ENCODE measurements at places on chromosomes 12 and 14.

GRCh38 chr14:53735916-53736315 is 220.7 kb downstream of the BMP4 start:
- DNase-seq, result peak; percentile 1

DNA sequence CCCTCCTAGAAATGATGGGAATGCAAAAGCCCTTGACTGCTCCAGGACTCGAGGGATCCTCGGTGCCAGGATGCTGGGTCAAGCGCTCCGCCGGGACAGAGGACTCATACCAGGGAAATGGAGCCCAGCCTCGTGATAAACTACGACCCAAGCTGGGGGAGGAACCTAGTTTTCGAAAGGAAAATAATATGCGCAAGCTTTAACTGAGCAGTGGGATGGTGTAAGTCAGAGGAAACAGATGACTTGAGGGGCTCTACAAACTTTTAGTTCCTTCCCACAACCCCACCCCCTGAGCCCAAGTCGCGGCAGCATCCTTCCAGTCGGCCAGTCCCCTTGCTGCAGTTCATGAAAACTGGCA is 654 bp upstream of the SUPT16H start:
- DNase-seq, result no peak

DNA sequence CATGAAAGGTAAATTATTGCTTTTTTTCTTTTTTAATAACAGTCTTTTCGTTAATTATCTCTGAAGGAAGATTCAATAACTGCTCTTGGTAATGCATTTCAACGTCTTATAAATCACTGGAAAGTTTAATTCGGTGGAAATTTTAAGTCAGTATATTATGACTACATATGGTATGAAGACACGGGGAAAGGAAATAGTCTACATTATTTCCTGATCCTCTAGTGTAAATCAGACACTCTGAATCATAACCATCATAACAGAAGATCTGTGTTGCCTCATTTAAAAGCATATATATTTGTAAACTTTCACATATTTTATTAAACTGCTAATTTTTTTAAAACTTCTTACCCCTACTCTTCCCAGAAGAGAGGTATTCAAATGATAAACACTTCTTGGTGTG is 53.7 kb downstream of the EFCAB11 start:
- DNase-seq, result no peak

DNA sequence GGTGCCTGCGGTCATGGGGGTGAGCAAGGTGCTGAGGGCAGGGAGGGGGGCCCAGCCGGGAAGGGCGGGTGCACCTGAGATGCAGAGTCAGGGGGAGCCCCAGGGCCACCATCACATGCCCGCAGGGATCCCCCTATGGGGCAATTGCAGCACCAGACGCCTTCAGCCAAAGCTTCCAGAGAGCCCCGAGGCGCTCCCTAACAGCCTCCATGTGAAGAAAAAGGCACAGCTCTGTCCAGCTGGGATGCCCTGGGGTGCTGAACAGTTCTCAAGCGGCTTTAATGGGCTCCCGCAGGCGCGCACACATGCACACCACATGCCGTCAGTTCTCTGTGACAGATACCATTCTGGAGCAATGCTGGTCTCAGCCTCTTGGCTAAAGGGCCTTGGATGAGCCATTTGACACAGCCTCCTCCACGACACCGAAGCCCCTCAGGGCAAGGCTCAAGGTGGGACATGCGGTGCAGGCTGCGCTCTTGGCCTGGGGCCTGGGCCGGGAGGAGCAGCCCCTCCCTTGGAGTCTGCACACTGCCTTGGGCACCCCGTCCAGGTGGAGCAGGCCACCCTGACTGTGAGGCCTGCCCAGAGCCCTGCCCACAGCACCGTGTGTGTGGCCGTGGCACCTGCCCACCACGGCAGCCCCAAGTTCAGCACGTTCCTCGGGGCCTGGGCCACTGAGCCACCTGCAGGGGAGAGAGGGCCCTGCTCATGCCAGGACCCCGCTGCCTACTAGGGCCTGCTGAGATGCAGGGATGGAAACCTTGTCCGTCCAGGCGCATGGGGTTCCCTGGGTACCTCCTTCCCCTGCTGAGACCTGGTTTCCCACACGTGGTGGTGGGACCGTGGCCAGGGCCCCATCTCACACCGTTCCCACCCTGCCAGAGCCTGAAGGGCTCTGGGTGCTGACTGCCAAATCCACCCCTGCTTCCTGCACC is 7.7 kb downstream of the XRCC3 start:
- no peak for DNase-seq

DNA sequence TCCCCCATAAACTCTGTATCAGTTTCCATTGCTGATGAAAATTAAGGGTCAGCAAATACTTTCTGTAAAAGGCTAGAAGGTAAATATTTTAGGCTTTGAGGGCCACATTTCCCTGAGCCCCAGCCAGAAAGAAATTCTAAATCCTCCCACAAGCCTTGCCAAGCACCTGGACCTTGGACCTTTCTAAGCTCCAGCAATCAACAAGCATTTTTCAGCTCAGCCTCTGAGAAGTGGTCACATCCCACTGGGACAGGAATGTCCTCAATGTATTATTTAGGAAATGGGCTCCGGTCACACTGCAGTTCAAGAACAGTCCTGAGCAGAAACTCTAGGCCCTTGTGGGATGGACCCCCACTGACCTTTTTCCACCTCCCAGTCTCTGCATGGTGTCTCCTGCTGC is 55.9 kb downstream of the WSCD2 start:
- DNase-seq, result no peak

DNA sequence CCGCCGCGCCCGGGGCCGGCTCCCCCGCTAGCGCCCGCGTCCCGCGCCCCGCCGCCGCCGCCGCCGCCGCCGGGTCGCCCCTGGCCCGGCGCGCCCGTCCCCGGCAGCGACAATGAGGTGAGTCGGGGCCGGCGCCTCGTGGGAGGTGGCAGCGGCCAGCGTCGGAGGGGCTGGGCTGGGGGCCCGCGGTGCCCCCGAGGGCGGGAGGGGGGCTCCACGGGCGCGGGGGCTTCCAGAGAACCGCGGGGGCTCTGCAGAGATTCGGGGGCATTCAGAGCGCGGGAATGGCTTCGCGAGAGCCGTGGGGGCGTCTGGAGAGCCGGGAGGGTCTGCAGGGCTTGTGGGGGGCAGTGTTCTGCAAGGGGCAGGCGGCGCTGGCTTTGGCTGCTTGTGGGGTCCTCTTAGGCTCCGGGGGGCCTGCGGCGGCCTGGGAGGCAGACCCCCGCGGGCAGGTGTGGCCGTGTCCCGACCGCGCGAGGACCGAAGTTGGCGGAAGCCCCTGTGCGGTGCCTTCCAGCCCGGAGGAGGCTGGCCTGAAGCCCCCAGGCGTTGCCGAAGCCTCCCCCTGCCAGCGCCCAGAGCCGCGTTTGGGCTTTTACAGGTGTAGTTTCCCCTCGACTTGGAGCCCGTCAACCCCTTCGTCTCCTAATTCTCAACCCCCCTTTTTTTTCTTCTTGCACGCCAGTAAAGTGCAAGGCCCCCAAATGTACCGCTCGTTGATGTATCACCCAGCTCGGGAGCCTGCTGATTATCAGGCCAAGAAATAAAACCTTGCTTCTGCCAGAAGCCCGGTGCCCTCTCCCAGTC is 93.1 kb upstream of the EVL start:
- DNase-seq, result peak; percentile 21

DNA sequence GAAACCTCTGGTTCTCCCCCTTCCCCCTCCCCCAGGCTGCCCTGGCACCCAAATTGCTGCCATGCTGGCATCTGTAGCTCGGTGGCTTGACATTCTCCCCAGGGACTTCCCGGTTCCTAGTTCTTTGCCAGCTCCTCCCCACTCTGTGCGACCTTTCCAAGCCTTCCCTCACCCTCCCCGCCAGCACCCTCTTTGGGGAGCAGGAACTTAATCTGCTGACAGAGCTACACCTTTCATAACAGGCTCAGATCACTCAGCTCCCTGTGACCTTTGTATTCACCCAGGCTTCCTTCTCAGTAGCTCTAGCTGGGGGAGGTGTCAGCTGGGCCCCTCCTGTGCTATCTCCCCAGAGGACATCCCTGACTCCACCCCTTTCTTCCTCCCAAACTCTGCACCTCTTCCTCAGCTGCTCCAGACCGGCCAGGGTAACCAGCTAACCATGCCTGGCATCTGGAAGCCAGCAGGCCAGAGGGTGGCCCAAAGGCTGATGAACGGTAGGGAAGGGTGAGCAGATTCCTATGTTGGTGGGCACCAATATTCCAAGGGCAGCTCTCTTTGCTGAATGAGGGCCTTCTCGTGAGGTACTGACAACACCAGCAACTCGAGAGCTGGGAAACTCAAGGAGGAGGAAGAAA is 1.8 kb upstream of the COX14 start:
- DNase-seq, result peak; percentile 62

DNA sequence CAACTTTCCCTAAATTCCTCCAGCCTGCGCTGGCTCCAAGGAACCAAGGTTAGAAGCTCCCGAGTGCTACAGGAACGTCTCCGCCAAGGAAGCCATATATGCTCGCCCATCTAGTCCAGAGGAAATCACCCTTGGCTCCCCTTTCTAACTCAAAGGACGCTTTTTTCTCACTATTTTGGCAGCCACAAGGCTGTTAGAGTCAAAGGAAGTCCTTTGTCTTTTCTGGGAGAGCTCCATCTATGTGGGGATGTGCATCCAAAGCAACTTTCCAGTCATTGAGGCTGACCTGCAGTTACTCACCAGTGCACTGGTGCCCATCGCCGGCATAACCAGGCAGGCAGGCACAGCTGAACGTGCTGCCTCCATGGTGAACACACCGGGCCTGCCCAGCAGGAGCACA is 37.6 kb downstream of the RTRAF start:
- no peak for DNase-seq

Measured in NCI-H526 (cell line).